ENCODE measurements at places on chromosomes 1 and 21.

GRCh38 chr1:245099401-245099800, 55.4 kb upstream of the KIF26B start:
- no peak for DNase-seq

GRCh38 chr1:6783221-6783620, 2.0 kb upstream of the CAMTA1 start:
- no peak for DNase-seq

DNA sequence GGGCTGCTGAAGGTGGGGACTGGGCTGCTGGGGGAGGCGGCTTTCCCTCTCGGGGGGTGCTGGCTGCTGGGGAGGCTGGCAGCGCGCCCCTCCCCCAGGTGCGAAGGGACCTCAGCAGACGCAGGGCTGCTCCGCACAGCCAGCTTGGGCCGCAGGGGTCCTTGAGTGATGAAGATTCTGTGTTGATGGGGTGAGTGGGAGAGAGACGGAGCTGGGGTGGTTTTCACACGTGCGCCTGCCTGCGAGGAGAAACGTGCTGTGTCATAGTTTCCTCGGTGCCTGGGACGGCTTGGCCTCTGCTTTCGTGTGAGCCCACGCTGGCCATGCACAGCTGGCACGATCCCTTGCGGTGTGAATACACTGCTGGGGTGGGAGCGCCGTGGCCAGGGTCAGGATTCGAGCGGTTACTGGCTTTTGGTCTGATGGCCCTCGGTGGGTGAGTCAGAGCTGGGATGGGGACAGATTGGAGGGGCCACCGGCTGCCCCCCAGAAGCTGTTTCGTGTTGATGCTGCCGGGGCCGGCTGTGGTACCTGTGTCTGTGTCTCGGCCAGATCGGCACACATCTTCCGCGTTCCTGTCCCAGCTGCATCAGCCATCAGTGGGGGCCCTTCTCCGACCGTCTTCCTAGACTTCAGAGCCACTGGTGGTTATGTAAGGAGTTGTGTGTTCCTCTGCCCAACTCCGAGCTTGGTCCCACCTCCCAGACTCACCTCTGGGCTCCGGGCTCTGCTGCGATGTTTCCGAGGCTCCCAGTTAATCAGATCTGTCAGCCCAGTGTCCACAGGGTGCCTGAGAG, 24.9 kb downstream of the PRKCZ start:
- DNase-seq = no peak

DNA sequence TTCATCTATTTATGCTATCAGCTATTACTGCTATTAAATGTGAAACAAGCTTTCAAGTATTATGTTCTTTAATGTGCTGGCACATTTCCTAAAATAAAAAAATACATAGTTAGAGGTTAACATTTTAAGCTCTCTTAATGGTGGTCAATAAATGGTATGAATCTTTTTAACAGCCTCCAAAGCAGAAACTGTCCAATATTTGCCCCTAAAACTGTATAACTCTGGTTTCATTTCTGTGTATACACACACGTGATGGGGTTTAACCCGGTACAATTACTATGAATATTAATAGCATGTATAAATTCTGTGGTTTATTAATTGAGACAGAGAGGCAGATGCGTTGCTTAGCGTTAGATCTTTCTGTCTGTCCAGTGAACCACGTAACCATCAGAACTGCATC, 2.2 kb downstream of the ESRRG start:
- no peak for DNase-seq

- no peak for DNase-seq
Observed at GRCh38 chr1:215360758-215361157, 206.3 kb upstream of the KCTD3 start.

DNA sequence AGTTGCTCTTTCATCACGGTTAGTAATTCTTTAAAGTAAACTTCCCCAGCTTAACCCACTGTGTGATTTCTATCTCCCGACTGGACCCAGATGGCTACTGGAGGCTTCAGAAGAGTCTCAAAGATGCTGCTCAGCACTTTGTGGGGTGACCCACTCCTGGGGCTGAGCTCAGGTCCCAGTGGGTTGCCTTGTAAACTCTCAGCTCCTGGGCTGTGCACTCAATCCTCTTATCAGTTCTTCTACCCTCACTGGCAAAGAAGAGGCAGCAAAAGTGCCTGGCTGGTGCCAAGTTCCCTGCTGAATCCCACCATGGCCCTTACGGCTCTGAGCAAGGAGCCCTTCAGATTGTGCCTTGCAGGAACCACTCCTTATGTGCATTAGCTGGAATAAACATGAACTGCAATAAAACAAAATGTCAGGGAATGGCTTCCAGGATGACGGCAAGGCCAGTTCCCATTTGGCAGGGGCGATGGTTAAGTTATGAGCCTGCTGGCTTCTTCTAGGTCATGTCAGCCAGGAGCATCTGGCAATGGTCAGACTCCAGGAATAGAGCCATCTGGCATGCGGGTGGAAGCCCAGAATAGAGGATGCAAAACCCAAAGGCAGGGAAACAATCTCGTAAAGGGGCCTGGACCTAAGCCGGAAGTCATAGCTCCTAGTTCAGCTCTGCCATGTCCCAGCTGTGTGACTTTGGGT, 6.8 kb downstream of the MYOC start:
- peak; percentile 77 for DNase-seq

- no peak for DNase-seq
Observed at GRCh38 chr1:66731170-66731865, 20.9 kb upstream of the DYNLT5 start.

DNA sequence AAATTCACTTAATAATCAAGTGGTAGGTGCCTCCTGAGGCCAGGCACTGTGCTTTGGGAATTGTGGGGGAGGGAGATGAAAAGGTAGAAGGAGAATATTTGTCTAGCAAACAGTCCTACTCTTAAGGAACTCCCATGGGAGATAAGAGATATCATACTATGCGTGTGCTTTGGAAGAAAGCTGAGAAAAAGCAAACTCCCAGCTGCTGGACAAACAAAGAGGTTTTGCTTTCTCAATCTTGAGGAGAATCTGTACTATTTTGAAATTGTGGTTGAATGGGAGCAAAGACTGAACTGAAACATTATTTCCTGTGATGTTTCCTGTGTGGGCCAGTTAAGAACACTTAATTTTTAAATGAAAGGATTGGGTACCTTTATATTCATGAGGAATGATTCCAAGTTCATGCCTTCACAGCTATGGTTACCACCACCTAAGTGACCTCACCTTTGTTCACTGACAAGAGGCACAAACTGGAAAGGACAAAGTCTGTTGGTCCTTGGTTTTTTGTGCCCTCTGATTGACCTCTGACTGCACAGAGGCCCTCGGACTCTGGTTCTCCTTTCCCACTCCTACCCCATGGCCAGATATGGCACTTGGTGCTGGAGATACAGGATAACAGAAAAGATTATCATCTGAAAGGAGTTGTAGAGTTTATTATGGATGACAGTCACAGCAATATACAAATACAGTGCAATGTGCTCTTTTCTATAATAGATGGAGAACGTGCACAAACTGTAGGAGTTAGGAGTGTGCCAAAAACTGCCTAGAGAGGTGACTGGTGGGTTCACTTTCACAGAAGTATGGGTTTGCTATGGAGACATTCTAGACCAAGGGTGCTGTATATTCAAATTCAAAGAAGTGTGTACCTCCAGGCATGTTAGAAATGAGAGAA, 1.6 kb downstream of the CD53 start:
- no peak for DNase-seq

GRCh38 chr1:167927046-167927754, 9.3 kb upstream of the DCAF6 start:
- no peak for DNase-seq

- no peak for DNase-seq
Observed at GRCh38 chr1:19754482-19754881, 45.2 kb downstream of the TMCO4 start.

- DNase-seq = peak; percentile 24
Observed at GRCh38 chr1:14788080-14788479, 189.6 kb downstream of the KAZN start.

DNA sequence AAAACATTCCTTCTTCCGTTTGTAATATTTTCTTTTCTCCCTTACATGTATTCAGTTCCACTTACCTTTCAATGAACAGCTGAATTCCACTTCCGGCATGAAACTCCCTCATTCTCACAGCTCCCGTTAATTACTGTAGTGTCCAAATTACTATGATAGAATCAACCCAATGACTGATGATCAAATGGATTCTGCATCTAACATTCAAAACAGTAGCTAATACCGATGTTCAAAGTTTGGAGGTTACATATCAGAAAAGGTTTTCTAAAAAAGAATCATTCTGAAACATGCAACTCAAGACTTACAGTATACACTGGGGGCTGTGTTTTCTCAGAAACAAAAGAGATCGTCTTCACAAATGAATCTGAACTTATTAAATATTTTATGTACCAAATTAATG, 77.2 kb downstream of the PTPRC start:
- DNase-seq = no peak

DNA sequence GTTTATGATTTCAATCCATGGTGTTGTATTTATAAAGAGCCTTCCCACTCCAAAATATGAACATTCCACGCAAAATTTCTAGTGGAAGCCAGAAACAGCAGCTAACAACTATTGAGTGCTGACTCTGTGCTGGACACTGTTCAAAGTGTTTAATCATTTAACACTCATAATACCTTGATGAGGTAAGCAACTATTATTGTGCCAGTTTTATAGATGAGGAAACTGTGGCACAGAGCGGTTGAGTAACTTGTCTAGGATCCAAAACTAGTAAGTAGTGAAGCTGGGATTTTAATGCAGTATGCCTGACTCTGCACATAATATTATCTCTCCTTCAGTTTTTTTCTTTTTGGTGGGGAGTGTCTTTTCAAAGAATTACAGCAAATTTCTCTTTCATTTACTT, 228.3 kb downstream of the SLC35F3 start:
- no peak for DNase-seq

- no peak for DNase-seq
Observed at GRCh38 chr1:96073100-96073499, 648.5 kb upstream of the PTBP2 start.

DNA sequence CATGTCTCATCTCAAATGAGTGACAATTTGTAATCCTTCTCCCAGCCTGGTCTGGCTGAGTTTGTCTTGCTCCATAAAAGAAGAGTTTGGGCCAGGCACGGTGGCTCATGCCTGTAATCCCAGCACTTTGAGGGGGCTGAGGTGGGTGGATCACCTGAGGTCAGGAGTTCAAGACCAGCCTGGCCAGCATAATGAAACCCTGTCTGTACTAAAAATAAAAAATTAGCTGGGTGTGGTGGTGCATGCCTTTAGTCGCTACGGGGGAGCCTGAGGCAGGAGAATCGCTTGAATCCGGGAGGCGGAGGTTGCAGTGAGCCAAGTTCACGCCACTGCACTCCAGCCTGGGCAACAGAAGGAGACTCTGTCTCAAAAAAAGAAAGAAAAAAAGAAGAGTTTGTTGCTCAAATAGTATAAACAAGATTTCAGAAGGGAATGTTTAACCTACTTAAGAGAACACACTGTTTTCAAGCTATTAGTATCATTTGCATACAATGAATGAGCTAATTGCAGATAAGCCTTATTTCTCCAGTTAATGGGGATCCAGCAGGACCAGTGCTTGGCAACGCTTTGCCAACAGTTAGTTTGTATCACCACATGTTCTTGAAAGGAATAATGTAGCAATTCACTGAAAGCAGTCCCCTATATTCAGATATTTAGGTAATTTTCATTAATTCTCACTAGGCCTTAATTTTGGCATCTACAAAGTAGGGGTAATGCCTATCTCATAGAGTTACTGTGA, 15.9 kb downstream of the KLHDC7A start:
- DNase-seq = no peak
